ENCODE measurements at places on chromosomes 7 and 10. TPM values are rescaled to one million over a fixed set of nuclear protein-coding genes. Genes with fewer than 3 reads are reported as not detected.
A peak's percentile ranks its signal among the peaks of the same experiment; 100 is the strongest.

DNA sequence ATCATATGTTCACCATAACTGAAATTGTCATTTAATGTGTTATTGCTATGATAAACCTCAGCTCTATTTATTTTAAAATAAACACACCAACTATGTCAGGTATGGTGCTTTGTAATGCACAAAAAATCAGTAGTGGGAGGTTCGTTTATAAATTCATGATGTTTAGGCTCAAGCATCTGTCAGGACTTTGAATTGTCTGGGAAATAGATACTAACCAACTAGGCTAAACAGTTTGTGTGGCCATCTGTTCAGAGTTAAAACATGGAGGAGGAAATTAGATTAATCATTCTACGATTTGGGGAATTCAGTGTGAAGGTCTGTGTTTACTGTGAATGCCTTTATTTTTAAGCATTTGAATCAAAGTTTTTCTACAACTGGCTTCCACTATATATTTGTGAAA is 212.6 kb upstream of the FZD8 start:
- no peak for DNase-seq

- DNase-seq, result no peak
Observed at GRCh38 chr7:123271231-123271630, 71.5 kb upstream of the SLC13A1 start.

DNA sequence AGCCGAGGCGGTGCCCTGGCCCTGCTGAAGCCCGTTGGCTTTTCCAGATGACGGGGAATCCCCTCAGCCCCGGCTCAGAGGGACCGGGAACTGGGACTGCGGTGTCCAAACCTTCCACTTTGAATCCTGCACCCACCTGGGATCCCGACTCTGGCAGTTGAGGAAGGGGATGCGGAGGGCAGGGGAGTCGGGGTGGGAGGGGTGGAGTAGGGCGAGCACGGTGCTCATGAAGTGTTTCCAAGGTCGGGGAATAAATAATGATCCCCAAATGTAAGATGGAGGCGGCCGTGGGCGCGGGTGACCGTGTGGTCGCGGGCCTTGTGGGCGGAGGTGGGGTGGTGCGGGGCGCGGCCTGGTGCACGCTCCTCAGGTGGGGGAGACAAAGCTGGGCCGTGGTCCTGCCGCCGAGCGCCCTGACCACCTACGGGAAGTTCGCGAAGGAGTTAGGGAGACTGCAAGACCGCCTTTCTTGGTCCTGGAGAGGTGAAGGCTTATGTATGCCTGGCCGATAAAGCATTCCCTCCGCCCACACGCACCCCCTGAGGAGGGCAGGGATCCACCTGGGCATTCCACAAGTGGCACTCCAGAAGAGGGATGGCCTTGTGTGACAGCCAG is 1.4 kb downstream of the MTURN start:
- DNase-seq, result no peak

DNA sequence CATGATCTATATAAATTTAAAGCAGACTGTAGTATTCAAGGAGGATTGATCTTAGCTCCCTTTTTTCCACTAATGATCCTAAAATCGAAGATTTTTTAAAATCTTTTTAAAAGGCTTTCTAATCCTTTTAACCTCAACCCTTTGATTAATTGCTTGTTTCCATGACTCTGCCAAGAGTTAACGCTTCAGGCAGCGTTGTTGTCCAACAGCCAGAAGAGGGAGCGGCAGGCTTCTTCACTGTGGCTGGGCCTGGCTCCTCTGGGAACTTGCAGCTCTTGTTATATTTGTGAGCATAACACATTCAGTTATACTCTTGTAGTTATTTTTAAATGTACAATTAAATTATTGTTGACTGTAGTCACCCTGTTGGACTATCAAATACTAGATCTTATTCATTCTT is 26.3 kb downstream of the CRCP start:
- no peak for DNase-seq

- peak; percentile 26 for DNase-seq
Observed at GRCh38 chr7:43869867-43870240, 537 bp upstream of the MRPS24 start.

DNA sequence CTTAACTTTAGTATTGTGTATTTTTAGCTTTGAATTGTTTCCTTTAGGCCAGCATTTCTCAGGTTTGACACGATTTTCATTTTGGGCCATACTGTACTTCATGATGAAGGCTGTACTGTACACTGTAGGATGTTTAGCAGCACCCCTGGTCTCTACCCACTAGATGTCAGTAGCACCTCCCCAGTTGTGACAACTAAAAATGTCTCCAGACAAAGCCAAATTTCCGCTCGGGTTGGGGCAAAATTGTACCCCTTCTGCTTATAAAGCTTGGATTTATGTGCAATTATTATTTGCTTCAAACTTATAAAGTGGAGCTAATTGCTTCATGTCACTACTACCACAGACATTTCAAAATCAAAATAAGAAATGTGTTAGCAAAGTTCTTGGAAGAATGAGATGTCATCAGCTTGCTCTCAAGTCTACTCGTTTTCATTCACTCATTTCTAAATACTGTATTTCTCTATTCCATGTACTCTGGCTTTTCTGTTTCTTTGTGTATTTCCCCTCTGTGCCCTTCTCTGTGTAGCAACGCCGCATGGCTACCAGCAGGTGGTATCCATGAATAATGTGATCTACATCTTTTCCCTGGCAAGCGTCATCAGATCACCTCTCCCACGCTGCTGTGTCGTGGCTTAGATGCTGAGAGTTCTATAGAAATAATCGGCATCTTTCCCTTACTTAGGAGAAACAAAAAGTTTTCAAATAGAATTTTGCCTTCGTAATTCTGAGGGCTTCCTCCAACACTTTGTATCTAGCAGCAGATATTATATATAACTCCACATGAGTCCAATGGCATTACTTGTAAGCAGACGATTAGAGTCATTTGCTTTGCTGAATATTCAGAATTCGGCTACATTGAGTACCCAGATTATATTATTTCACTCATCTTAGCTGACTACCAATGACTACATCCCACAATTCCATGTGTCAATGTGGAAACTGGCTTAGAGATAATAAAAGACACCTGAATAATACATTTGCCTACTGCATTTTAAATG is 47.8 kb upstream of the CALCR start:
- no peak for DNase-seq

DNA sequence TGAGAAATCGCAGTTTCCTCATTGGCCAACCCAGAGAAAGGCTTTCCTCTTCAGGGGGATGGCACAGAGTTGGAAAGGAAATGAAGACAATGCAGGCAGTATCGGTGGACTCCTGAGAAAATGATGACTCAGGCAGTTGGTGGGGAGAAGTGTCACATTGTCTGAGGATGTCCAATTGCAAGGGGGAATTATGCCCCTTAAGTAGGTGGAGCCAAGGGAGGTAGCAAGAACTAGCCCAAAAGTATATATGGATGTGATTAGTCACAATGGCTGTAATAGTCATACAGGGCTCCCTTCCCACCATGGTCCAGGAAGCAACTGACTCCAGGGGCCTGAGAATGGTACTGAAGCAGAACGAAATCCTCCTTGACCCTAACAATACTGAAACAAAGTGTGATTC is 58.3 kb upstream of the EGFR start:
- no peak for DNase-seq

GRCh38 chr10:85187047-85187446 is 858.7 kb downstream of the CCSER2 start:
- no peak for DNase-seq

GRCh38 chr10:49596836-49597235 is 13.3 kb upstream of the SLC18A3 start:
- no peak for DNase-seq

DNA sequence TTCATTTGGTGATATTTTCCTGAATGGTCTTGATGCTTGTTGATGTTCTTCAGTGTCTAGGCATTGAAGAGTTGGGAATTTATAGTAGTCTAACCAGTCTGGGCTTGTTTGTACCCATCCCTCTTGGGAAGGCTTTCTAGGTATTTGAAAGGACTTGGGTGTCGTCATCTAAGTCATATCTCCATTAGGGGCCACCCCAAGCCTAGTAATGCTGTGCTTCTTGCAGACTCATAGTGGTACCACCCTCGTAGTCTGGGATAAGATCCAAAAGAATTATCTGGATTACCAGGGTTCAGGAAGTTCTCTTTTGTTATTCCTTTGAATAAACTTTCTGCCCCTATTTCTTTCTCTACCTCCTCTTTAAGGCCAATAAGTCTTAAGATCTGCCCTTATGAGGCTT is 319.4 kb upstream of the MYO3A start:
- no peak for DNase-seq

GRCh38 chr10:60502621-60503020 is 112.9 kb upstream of the ANK3 start:
- DNase-seq, result no peak

DNA sequence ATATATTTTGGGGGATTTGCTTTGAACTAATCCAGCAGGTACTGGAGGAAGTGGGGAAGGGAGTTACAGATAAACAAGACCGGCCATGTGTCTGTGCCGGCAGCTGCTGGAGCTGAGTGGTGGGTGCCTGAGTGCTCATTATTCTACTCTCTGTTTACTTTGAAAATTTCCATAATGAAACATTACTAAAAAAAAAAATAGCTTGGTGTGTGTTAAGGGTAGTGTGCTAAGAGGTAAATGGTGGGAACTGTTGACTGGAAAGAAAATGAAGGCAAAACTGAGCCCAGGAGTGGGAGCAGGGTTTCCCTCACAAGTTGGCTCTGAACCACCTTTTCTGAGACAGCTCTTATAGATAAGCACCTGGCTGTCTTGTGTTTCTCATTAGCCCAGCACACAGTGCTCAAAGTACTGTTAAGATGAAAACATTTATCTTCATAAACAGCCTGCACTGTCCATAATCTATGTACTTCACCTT is 50.6 kb downstream of the PARD3 start:
- DNase-seq, result no peak

GRCh38 chr10:58993480-58994221 is 182.8 kb upstream of the PHYHIPL start:
- DNase-seq, result no peak

GRCh38 chr7:2510909-2511768 is 8.4 kb upstream of the LFNG start:
- DNase-seq, result peak; percentile 68

The ITGB8 gene
- total RNA-seq, result not detected

The CUL2 gene
- 50.6 TPM for total RNA-seq

The CPN1 gene
- not detected for total RNA-seq

The GTF2IRD1 gene
- 2.2 TPM for total RNA-seq

The GPR146 gene
- 2.8 TPM for total RNA-seq

The LRRC4 gene
- total RNA-seq, result not detected

The NUDT13 gene
- total RNA-seq, result 1.4 TPM

The GBF1 gene
- 29.3 TPM for total RNA-seq

The TWIST1 gene
- not detected for total RNA-seq

The ANAPC16 gene
- 81.8 TPM for total RNA-seq

The ZC3HAV1L gene
- 13.4 TPM for total RNA-seq
